ENCODE measurements at places on chromosomes 2 and 18. TPM values are rescaled to one million over a fixed set of nuclear protein-coding genes. Genes with fewer than 3 reads are reported as not detected.

GRCh38 chr2:118865106-118865505 is 17.7 kb upstream of the EN1 start:
- H3K4me3 ChIP-seq: no peak overlapping the region
- no peaks in the 10 kb centered on the region for H3K4me1 ChIP-seq
- no peaks in the 10 kb centered on the region for H3K36me3 ChIP-seq
- DNase-seq: peak; percentile 52

DNA sequence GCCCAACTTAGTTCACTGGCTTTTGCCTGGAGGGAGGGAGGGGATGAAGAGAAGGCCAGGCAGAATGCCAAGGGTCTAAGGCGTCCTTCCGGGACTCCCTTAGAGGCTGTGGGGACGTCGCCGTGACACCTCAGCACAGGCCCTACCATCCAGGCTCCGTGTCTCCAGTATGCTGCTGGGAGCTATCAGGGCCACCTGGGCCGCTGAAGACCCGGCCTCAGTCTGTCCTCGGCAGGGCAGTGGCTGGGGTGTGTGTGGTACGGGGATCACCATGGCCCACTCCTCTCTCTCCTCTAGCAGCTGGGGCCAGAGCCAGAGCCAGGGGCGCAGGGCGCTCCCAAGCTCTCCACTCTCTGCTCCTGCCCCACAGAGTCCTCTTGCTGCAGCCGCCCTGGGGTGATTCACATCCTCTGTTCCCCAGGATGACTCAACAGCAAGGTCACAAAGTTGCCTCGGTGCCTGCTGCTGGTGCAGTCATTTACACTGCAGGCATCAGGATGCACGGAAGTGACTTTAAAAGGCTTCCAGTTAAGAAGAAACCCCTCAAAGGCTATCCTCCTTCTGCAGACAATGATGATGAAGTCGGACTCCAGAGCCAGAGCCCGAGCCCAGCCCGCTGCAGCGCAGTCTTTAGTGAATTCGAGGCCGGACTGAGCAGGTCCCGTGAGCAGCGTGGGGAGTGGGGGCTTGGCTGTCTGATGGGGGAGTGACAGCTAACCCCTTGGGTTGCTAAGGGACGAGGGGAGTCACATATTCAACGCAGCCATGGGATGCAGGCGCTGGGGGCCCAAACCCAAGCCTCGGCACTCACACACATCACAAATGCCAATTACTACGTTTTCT is 31.9 kb downstream of the SNORC start:
- H3K36me3 ChIP-seq: no peaks in the 10 kb centered on the region
- no peak overlapping the region for H3K27ac ChIP-seq
- H3K27me3 ChIP-seq: no peaks in the 10 kb centered on the region
- no peak for DNase-seq
- no peak overlapping the region for H3K4me3 ChIP-seq

METTL8 gene
- polyA plus RNA-seq: 24.3 TPM

GRCh38 chr2:55999790-56000189 is 76.2 kb upstream of the EFEMP1 start:
- H3K4me1 ChIP-seq: no peaks in the 10 kb centered on the region
- no peaks in the 10 kb centered on the region for H3K27me3 ChIP-seq
- no peak overlapping the region for H3K4me3 ChIP-seq

ARHGAP28 gene
- not detected for polyA plus RNA-seq

ACYP2 gene
- 13.6 TPM for polyA plus RNA-seq

TRIM54 gene
- not detected for polyA plus RNA-seq

- DNase-seq: no peak
- H3K27me3 ChIP-seq: no peaks in the 10 kb centered on the region
- H3K4me3 ChIP-seq: no peak overlapping the region
- no peaks in the 10 kb centered on the region for H3K4me1 ChIP-seq
- H3K27ac ChIP-seq: no peak overlapping the region
Measured at GRCh38 chr2:40421631-40422297, 30.1 kb downstream of the SLC8A1 start.

ZDBF2 gene
- 1.8 TPM for polyA plus RNA-seq

DNA sequence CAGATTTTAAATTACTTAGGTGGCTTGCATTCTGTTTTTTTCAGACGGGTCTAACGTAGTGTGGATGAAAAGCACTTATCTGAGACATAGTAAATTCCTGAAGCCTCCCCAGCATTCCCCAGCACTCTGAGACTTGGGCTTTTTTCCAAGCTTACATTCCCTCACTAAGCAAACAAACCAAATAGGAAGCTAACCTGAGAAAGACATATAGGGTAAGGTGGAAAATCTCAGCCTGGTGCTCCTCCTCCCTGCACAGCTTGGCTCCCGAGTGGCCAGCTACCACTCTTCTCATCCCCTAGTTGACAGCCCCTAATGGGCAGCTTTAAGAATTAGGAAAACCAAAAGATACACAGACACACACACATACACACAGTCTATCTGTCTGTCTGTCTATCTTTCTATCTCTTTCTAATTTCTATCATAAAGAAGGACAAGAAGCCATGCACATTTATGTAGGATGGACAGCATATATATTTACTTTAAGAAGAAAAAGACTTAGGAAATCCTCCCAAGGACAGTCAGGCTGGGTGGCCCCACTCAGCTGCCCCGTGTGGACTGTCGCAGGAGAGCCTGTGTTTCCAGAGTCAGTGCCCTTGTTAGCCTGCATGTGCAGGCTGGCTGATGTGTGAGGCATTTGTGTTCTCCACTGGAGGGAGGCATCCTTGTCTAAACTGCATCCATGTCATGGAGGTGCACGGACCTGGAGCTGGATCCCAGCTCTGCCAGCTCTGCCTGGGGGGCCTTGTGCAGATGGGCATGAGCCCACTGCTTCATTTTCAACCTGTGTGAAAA is 8.2 kb downstream of the CNNM3 start:
- no peaks in the 10 kb centered on the region for H3K27me3 ChIP-seq
- no peak overlapping the region for H3K4me3 ChIP-seq
- H3K36me3 ChIP-seq: no peaks in the 10 kb centered on the region
- H3K4me1 ChIP-seq: peaks cover 6% of the 10 kb centered on the region

DNA sequence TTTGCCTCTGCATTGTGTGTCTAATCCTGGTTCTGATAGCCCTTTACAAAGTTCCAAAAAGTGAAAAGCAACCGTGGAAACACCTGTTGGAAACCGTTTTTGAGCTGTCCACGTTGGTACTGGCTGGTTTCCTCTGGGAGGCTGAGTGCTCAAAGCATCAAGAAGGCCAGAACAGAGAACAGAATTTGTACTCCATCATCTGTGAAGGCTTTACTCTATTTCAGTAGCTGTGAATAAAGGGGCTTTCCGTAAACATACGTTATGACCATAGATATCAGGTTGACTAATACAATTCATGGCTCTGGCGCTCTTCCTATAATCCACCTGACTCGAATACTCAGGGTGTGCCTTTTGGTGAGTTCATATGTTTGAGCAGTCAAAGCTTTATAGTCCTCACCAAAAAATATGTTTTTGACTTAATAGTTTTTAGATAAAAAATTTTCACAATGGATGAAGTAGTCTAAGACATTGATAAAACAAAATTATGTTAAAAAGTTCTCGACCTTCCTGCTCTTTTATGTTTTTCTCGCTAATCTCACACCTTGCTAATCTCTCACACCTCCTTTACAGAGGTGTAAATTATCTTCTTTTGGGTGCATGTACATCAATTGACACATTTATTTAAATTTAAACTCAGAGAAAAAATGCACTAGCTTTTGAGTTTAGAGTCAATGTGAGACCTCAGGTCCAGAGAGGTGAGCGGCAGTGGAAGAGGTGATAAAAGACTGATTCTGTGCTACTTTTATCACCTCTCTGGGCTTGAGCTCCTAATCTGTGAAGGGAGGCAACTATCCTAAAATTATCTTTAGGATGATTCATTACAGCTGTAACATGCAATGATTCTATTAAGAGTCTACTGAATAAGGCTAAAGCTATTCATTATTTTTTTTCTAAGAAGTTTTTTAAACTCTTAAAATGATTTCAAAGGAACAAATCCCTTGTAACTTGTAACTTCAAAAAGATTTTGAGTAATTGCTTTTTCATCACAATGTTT is 65.3 kb downstream of the CXCR4 start:
- H3K27ac ChIP-seq: no peak overlapping the region
- no peak overlapping the region for H3K4me3 ChIP-seq
- peaks cover 40% of the 10 kb centered on the region for H3K4me1 ChIP-seq
- no peaks in the 10 kb centered on the region for H3K27me3 ChIP-seq

DNA sequence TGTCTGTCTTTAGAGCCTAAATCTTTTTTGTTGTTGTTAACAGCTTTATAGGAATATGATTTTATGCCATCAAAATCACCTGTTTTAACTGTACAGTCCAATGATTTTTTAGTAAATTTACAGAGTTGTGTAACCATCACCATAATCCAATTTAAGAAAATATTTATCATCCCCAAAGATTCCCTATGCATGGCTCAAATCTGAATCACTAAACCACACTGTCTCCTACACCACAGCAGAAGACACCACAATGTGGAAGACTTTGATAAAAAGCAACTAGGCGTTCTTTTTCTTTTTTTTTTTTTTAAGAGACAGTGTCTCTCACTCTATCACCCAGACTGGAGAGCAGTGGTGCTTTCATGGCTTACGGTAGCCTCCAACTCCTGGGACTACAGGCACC is 99.6 kb downstream of the TXNL1 start:
- no peaks in the 10 kb centered on the region for H3K27me3 ChIP-seq
- no peaks in the 10 kb centered on the region for H3K36me3 ChIP-seq
- H3K4me1 ChIP-seq: peaks cover 5% of the 10 kb centered on the region
- H3K4me3 ChIP-seq: no peak overlapping the region
- DNase-seq: no peak

DNA sequence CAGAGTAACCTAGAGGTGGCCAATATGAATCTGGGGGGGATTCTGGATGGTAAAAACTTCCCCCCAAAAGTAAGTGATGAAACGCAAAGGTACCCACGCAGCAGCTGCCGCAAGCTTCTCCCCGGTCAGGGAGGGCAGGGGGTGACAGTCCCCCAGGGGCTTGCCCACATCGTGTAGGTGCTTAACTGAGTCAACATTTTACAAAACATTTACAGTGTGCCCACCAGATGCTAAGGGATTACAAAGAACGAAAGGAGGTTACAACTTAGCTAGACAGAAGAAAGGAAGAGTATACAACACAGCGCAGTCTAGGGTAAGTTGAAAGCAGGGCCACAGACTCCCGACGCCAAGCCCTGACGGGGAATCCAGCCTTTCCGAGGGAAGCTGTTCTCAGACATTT is 45.6 kb downstream of the LPIN2 start:
- DNase-seq: peak; percentile 21
- H3K4me3 ChIP-seq: no peak overlapping the region
- peaks cover 83% of the 10 kb centered on the region for H3K4me1 ChIP-seq
- H3K27me3 ChIP-seq: no peaks in the 10 kb centered on the region
- peak overlapping the region; percentile 91 for H3K27ac ChIP-seq

ST8SIA3 gene
- polyA plus RNA-seq: not detected

DNA sequence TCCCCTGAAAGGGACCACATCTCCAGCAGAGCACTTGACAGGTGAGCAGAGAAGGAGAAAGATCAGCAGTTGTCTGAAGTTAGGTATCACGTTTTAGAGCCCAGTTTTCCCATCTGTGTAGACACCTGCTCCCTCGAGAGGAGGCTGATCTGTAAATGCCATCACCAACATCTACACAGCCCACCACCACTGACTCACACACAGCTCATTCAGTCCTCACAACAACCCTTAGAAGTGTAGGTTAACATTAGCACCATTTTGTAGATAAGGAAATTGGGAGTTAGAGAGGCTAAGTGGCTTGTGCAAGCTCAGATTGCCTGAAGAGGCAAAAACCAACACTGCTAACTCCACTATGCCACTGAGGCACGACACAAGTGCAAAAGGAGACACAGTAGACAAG is 37.2 kb upstream of the STAT1 start:
- no peaks in the 10 kb centered on the region for H3K27me3 ChIP-seq
- no peak for DNase-seq
- H3K27ac ChIP-seq: no peak overlapping the region
- no peak overlapping the region for H3K4me3 ChIP-seq
- H3K4me1 ChIP-seq: peaks cover 10% of the 10 kb centered on the region
- no peaks in the 10 kb centered on the region for H3K36me3 ChIP-seq

RAB6D gene
- not detected for polyA plus RNA-seq

DNA sequence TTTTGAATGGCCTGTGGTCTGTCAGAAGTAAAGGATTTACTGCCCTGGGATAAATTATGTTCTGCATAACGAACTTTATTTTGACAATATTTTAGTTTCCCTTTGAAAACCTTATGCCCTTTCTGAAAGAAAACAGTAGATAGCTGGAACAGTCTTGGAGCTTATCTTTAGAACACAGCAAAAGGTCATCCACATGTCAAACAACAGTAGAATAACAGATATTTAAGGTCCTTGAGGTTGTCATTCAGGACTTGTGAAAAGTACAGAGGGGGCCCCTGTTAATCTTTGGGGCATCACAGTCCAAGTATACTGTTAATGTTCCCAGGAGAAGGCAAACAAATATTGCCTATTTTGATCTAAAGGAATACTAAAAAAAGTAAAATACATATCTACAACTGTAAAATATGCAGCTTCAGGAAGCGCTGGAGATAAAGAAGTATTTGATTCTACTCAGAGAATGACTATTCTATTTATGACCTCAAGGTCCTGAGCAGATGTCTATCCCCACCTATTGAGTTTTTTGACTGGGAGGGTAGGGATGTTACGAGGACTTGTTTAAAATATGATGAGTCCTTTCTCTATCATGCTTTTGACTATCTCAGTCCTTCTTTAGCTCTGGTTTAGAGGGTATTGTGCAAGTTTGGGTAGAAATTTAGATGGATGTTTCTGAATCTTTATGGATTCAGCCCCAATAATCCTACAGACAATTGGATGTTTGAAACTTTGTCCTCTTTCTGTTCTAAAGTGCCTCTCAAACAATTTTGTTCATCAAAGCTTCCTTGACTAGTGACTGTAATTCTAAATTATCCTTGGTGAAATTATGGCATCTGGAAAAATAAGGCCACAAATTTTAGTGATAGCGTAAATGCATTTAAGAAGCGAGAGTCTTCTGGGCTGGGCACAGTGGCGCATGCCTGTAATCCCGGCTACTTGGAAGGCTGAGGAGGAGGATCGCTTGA is 25.1 kb upstream of the TMEM214 start:
- no peaks in the 10 kb centered on the region for H3K27me3 ChIP-seq
- no peak overlapping the region for H3K27ac ChIP-seq
- DNase-seq: no peak
- H3K4me1 ChIP-seq: no peaks in the 10 kb centered on the region
- H3K36me3 ChIP-seq: no peaks in the 10 kb centered on the region

DNA sequence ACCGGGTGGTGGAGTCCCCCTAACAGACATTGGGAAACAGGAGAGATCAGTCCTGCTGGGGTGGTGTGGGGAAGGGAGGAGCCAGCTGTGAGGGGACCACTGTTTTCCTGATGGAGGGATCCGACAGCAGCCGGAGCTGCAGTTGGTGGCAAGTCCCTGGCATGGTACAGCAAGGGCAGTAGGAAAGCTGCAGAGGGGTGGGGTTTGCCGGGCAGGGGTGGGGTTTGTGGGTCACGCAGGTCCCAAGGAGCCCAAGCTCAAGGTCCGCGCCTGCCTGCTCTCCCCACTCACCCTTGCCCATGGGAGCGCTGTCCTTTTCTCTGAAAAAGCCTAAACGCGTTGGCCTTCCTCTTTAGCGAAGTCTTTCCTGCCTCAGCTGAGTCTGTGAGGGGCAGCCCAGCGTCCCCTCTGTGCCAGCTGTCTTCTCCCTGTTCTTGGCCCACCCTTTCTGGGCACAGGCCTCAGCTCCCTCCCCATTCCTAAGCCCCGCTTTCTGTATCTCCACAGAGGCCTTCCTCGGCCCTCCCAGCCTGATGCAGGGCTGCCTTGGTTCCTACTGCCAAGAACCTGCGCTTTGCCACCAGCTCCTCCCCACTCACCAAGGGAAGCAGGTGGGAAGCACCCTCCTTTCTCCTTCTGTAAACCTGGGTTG is 29.3 kb upstream of the INHBB start:
- no peak overlapping the region for H3K4me3 ChIP-seq
- H3K27ac ChIP-seq: no peak overlapping the region
- no peak for DNase-seq
- H3K36me3 ChIP-seq: no peaks in the 10 kb centered on the region
- H3K27me3 ChIP-seq: no peaks in the 10 kb centered on the region

SMYD1 gene
- not detected for polyA plus RNA-seq
